ENCODE measurements at places on chromosomes 4 and X. TPM values are rescaled to one million over a fixed set of nuclear protein-coding genes. Genes with fewer than 3 reads are reported as not detected.

Gene TLR3
- 4.4 TPM for total RNA-seq

Gene SPANXD
- total RNA-seq: not detected

Gene INTU
- total RNA-seq: 6.9 TPM

GRCh38 chr4:38235354-38235753, 275.2 kb downstream of the PTTG2 start:
- DNase-seq: no peak

DNA sequence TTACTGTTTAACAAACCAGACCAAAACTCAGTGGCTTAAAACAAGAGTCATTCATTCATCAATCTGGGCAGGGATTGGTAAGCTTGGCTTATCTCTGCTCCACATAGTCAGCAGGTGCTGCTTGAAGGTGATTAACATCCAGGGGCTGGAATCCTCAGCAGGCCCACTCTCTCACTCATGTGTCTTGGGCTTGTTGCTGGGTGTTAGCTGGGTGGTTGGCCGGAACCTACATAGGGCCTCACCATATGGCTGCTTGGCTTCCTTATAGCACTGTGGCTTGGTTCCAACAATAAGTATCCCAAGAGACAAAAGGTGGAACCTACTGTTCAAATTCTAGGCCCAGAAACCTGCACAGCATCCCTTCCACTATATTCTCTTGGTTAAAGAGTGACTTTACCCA, 125.0 kb downstream of the RASGEF1B start:
- no peak for DNase-seq

DNA sequence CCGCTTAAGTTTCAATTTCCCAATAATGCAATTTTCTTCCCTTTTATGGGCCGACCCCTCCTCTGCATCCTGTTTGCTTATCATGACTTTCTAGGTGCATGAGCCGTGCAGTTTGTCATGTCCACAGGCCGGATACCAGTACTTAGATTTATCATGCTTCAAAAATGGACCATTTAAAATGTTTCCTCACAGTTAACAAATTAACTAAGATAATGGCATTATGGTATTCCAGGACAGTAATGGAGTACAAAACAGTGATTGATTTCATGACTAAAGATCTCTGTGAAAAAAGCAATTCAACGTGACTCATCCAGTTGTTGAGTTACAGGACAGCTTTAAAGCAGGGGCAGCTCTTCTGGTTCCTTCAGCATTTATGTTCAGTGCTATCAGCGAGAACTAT, 23.0 kb downstream of the SNX25 start:
- DNase-seq: no peak

Measured in heart right ventricle (tissue), 16 donors.